ENCODE measurements at places on chromosomes 13 and 19.

DNA sequence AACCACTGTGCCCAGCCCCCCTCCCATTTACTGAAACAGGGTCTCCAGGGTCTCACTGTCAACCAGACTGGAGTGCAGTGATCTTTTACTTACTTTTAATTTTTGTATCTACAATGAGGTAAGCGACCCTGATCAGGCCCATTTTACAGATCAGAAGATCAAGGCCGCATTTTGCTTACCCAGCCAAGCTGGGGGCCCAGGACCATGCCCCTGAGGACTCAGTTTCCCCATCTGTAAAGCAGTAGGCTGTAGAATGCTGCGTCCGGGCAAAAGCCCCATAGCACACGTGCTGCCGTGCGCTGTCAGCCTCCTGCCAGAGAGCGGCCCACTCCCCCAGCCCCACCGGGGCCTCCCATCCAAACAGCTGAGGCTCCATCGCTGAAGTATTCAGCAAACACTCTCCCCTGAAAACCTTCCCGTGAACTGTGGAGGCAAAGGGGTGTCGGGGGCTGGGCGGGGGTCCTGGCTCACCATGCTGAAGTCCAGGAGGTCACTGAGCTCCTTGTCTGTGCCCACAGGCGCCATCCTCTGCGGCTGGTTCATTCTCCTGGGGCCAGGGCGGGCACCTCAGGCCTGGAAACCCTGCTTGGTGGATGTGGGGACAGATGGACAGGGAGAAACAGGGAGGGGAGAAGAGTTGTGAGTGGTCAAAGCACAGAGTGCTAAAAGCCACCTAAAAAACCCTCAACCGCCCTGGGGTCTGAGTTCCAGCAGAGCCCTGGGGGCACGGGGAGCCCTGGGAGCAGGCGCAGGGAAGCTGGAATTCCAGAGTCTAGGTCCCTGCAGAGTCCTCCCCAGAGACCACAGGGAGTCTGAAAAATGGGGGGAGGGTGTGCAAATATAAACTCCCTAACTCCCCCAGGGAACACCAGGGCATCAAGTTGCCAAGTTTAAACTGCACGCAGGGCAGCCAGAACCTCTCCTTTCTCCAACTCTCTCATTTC, 2.4 kb downstream of the TCF3 start:
- DNase-seq, result no peak

DNA sequence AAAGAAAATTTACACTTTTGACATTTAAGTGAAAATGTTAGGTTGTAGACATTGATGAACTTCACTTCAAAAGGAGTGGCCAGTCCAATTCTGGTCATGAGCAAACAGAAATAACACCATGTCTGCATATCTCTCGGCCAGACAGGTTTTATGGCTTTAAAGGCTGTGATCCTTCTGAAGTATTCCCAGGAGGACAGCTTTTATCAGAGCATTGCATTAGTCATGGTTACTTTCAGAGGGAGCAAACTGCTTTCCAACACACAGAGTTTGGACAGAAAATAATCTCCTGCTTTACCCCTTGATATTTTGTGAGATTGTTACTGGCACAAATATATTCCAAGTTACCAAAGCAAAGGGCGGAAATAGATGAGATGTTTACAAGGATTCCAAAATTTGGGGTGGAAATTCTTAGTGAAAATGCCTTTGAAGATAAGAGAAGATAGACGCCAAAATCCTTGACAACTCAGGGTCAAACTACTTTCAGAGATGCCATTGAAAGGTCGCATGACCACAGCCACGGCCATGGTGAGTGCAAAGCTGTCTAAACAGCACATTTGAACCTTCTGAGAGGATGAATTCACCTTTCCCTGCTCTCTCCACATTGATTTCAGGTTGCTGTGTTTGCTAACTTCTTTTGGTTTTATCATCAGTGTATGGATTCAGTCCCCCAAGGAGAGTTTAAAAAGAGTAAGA, 584.5 kb upstream of the SGCG start:
- no peak for DNase-seq

DNA sequence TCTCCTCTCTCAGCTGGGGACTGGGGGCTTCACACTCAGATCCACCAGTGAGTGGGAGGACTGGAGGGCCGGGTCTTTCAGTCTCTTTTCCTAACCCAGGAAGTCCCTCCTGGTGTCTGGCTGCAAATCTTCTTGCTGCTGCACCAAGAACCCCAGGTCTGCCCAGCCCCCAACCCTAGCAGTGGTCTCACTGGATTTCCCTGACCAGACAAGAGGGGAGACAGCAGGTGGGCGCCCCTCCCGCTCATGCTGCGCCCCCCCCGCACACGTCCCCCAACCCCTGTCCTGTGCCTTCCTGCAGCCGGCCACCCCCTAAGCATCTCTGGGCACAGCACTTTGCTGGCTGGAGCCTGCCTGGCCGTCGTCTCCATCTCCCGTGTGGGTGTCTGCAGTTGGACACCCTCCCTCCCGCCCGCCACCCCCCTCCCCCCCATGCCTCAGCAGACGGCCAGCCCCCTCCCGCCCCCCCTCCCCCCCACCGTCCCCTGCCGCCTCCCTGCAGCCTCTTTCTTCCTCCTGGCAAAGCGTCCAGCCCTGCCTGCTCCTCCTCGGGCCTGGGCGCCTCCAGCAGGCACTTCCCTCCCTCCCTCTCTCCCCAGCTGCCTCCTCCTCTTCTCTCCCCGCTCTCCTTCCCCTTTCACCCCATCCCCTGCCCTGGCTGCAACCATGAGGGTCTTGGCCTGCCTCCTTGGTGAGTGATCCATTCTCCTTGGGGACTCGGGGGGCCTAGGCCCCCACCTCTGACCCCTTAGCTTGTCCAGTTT, at the start of gene SSC5D:
Gene SSC5D (plus strand): TSS at position 513 of the 764 bp plus-strand sequence. CDS start 154 bp downstream, at position 667.
- no peak for DNase-seq

DNA sequence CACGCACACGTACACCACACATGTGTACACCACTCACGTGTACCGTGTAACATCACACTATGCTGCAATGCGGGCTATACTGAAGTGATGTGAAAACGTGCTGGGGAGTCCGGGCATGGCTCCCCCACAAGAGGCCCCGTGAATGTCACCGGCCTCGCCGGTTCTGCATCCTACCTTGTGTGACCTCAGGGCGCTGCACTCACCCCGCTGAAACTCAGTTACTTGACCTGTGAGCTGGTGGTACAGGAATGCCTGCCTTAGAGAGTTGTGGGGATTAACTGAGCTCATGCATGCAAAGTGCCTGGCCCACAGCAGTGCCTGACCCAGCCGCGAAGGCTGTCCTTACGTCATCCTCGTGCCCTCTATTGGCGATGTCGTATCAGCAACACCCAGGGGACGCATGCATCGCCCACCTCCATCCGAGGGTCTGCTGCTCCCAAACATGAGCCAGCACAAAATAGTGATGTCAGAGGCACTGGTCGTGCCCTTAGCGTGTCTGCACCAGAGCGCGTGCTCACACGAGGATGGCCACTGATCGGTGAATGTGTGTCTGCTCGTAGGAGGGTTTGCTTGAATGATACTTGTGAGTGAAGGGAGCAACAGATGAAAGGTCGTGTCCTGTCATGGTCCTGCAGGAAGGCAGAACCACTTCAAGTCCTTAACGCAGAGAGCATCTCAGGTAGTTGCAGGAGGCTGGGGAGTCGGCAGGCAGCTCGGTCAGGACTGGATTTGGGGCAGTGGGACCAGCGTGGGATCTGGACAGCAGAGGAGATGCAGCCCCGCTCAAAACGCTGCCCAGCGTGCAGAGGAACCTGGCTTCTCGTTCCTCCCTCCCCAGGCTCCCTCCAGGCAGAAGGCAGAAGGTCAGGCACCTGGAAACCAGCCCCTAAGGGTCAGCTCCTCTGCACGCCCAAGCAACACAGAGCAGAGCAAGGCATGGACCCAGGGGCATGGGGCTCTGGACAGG, 126.2 kb upstream of the SPACA7 start:
- DNase-seq, result no peak

- DNase-seq, result no peak
These were observed 403.1 kb downstream of the SPRY2 start for GRCh38 chr13:79937771-79938216.

DNA sequence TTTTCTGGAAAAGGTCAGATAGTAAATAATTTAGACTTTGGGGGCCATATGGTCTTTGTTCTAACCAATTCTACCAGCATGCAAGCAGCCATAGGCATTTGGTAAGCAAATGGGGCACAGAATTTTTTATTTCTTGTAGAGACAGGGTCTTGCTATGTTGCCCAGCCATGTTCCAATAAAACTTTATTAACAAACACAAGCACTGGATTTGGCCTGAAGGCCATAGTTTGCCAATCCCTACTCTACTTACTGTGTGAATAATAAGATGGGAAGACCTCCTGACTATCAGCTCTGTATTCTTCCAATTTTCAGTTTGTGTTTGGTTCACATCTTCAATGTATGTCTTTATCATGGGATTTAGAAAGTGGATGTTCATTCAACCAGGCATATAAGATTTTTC, 53.0 kb upstream of the SERP2 start:
- no peak for DNase-seq

GRCh38 chr13:73079359-73079758, 20.6 kb downstream of the KLF5 start:
- DNase-seq, result no peak

DNA sequence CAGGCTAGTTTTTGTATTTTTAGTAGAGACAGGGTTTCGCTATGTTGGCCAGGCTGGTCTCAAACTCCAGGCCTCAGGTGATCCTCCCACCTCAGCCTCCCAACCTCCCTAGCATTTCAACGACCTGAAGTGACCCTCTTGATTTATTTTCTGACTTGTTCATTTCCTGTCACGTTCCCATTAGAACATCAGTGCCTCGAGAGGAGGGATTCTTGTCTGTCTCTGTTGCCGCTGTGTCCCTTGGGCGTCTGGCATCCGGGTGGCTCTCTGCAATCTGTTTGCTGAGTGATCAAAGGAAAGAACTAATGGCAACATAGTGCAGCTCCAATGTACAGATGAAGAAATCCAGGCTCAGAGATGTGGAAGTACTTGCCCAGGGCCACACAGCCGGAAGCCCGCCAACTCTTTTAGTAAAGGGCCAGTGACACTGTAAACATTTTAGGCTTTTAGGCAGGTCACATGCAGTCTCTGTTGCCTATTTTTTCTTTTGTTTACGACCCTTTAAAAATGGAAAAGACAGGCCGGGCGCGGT, 47.5 kb downstream of the NFIC start:
- peak; percentile 93 for DNase-seq

DNA sequence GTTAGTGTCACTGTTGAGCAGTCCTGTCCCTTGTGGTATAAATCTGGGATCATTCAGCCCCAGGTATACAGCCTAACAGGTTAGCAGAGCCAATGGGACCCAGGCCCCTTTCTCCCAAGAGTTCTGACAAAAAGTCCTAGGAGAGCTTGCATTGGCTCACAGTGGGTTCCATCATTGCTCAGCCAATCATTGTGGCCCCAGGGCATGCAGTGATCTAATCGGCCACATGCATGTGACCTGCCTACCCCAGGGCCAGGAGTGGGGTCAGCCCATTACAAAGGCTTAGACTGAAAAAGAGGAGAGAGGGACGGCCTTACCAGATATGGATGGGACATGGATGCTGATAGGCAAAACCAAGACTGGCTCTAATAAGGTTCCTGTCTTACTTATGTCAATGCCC, 41.1 kb downstream of the SPTBN4 start:
- DNase-seq, result no peak

GRCh38 chr19:17951990-17952976, 14.6 kb upstream of the KCNN1 start:
- DNase-seq, result no peak

DNA sequence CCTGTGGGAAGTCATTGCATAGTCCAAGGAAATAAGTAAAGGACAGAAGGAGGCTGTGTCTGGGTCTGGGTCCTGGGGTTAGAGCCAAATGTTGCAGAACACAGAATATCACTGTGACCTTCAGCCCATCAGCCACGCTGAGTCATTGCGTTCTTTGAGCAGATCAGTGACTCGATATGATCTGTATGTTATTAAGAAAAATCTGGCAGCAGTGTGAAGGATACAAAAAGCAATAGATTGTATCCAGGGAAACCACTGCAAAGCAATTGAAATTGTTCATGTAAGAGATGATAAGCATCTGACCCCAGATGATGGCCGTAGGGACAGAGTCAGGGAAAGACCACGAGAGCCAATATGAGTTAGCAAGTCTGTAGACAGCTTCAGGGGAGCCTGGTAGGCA, 1575.1 kb upstream of the SLC10A2 start:
- no peak for DNase-seq

DNA sequence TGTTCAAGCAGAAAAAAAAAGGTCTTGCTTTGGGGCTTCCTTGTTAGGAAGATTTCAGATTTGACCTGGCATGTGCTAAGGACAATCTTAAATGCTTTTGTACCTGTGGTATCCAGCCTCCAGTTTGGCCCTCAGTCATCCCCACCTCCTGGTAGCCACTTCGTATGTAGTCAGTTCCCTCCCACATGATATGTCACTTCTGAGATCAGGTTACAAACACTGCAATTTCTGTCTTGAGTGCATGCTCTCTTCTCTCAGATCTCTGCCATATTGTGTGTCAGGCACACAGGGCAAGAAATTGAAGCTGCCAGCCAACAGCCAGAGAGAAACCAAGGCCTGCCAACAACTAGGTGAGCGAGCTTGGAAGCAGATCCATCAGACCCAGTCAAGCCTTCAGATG, 60.3 kb upstream of the STARD13 start:
- no peak for DNase-seq

GRCh38 chr19:53942001-53942786, 20.5 kb upstream of the CACNG8 start:
- DNase-seq, result no peak

DNA sequence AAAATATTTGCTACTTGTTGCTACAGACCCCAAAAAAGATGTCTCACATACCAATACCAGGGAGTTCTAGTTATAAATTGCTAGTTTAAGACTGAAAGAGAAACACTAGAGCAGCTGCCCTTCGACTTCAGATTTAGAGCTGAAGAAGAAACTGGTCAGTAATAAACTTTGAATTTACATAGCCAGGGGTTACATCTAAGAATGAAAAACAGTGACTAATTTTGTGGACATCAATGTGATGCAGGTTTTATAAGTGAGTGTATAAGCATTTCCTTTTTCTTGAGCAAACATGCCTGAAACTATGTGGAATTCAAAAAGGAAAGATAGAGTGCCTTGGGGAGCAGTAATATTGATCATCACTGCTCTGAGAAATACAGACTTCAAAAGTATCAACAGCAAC, 724.9 kb upstream of the MIR17HG start:
- DNase-seq, result no peak

GRCh38 chr13:46149272-46150133, 32.5 kb downstream of the LCP1 start:
- DNase-seq, result no peak

- DNase-seq, result no peak
These were observed 386.3 kb downstream of the NDFIP2 start for GRCh38 chr13:79867254-79867653.

DNA sequence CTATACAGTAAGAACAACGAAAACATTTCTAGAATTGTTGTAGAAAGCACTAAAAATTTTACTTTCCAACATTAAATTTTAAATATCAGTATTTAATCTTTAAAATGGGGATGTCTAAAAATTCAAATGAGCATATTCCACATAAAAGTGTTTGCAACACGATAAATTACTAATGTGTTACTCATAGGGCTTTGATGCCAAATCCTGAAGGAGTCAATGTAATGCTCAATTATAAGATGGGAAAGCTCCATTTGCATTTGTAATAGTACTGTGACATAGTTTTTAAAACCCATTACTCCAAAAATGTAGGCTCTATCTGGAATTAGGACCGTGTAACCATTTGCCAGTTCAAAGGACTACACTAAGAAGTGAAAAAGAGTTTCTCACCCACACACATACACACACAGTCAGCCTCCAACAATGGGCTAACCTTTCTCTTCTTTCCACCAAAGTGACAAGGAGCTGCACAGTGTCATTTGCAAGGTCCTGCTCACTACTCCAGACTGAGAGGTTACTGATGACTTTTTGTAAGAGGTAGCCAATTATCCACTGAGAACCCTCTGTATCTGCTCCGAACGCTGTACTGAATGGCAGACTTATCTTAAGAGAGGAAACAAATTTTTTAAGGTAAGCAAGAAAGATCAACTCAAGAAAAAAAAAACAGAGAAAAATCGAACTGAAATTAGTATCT, 26.1 kb upstream of the EEF1AKMT1 start:
- no peak for DNase-seq
